ENCODE measurements at places on chromosomes 12 and 14.

DNA sequence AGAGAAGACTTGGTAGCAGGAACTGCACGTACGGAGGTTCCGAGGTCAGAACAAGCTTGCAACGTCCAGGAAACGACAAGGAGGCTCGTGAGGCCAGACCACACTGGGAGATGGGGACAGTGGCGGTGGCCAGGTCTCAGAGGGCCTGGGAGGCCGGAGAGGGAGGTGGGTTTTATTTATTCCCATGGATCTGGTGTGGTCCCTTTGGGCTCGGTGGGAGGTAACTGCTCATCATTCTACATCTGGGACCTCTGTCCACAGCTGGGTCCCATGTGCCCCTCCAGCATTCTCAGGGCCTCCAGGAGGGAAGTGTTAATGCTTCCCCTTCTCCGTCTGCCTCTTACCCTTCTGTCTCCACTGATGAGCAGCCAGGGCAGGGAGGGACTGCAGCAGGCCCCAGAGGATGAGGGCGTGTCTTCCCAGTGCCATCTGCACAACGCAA is 35.7 kb upstream of the NCOR2 start:
- DNase-seq = no peak

- DNase-seq = no peak
Observed at GRCh38 chr12:93447555-93448290, 6.0 kb upstream of the UBE2N start.

DNA sequence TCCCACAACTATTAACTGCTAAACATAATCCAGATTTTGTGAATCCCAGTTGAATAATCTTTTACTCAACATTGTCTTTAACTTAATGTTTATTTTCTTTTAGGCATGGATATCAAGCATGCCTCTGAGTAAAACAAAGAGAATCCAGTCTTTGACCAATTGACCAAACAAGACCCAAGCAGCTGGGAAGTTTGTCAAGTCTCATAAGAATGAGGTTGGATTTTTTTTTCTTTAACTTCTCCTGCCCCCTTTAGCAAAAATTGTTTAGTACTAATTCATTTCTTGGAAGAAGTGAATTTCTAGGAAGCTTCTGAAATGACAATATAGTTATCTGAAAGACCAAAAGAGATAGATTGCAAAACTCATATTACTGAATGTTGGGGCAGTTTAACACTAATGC is 89.9 kb downstream of the OTOGL start:
- peak; percentile 93 for DNase-seq

- DNase-seq = no peak
Observed at GRCh38 chr12:102763061-102763460, 154.0 kb downstream of the PAH start.

DNA sequence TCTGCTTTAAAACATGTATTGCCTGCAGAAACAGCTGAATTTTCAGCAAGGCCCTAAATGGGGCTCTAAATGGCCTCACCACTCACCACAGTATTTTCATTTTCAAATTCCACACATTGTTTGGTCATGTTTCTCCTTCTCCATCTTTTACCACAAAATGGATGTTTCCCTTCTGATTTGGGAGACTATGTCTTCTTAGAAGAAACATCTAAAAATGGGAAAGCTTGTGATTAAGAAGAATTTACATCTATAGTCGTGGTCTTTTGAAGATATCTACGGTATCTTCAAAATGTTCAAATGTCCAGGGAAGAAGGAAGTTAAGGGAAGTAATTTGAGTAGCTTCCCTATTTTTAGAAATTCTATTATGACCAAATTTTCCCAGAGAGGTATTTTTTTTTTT is 20.7 kb upstream of the TUBA1C start:
- DNase-seq = peak; percentile 94

- DNase-seq = peak; percentile 43
Observed at GRCh38 chr14:80587096-80587724, 354.3 kb downstream of the CEP128 start.

DNA sequence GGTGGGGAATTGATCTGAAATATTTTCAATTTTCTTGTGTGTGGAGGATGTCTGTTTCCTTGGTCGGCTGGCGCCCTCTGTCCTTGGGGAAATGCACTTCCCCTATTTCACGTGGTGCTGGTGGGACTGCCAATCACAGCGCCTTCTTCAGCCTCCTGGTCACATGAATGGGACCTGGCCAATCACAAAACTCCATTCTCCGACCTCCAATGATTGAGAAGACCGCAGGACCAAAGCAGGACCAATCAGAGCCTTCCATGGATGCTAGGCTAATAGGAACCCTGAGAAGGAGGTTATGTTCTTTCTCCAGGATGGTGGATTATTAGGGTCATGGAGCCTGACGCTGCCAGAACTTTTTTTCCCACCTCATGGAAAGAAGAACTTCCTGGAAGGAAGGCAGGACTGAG is 188.7 kb downstream of the TTC8 start:
- peak; percentile 30 for DNase-seq

- no peak for DNase-seq
Observed at GRCh38 chr14:74771399-74771798, 8.3 kb downstream of the YLPM1 start.

DNA sequence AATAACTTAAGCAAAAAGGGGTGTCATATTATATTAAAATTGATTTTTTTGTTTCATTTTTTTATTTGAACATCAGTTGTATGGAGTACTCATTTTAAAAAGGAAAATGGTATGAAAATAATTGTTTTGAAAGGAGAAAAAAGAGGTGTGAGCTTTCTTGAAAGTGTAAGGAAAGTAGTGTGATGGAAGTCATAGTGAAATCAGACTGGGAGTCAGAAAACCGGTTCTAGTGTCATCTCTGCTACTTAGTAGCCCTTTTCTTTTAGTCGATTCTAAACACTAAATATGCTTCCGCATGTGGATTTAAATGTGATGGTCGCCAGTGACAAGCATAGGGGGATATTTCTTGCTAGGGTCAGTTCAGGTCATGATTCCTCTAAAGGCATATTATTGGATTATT is 1.8 kb upstream of the DYRK2 start:
- no peak for DNase-seq

DNA sequence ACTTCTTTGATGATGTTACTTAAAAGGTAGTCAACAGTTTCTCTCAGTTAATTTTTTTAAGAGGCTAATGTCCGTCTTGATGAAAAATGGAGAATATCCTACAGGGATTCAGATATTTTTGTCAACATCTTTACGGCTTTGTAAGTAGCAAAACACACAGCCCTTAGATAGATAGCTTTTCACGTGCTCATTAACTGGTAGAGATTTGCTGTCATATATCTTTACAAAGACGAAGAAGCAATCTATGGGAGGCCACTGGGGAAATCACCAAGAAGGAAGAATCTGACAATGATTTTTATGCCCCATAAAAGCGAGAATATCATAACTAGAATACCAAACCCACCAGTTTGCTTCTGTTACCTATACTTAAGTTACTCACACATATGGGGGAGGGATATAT is 121.2 kb downstream of the SLC2A13 start:
- no peak for DNase-seq

DNA sequence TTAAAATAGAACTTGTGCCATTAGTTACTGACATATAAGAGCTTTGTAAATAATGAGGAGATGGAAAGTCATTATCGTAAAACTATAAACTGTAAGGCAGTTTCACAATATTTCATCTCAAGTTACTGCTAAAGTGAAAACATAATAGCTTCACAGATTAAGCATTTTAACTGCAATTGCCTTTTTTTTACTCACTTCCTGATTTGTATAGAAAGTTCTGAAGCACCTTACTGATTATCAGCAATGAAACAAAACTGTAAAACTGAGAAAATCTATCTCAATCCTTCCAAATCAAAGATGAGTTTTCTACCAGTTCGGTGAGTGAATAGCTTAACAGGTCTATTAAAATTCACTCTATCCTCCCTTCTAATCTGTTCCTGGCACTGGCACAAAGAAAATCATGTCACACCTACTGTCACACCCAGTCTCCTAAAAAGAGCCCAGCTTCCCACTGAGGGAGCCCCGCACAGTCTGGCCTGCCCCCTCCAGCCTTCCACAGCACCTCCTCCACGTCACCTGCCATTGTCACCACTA is 161.4 kb upstream of the ABCD2 start:
- no peak for DNase-seq

DNA sequence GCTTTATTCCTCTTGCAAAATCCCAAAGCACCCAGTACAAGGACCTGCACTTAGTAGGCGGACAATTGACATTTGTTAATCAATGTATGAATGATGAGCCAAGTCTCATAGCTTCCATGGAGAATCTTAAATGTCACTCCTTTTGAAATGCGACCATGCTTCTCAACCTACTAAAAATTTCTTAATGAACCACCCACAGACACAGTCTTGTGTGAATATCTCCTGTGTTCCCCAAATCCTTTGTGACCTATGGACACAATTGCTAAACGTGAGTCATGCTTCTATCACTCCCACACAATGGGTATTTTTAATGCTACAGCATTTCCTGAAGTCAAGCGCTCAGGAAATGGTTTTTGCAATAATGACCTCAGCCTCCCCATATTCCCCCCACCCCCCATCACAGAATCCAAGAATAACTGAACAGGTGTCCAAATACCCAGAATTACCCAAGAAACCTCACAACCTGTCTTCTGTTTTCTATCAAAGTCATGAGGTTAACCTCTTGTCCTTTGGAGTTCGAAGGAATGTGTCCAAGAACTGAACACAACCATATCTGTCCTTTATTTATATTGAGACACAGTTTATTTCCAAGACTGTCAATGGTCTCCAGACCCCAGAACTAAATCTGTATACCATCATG is 163.6 kb upstream of the PLEKHG7 start:
- DNase-seq = peak; percentile 55

GRCh38 chr14:32939254-32940065 is 781 bp downstream of the NPAS3 start:
- DNase-seq = peak; percentile 80

DNA sequence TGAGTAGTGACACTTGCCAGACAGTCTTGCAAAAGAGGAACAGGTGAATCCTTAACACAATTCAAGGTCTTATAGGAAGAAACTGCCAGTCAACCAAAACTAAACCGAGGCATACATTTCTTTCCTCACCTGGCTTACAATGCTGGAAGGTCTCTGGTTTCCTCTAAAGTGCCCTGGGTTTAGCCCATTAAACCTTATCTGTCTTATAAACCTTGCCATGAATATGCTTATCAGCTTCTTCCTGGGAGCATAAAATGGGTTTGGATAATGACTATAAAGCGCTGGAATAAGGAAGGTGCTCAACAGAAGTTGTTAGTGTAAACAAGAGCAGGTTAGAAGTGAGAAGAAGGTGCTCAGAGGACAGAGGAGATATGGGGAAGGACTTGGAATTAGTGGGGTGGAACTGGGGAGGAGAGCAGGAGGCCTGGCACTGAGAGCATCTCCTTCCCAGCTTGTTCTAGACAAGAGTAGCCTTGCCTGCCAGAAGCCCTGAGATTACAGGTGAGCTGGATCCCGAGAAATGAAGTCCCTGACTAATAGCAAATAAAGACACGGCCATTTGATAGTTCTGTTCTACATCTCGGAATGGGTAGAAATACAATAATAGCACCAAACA is 14.1 kb upstream of the GPRC5A start:
- DNase-seq = no peak

- DNase-seq = peak; percentile 76
Observed at GRCh38 chr14:38291681-38292467, 36.0 kb upstream of the CLEC14A start.

DNA sequence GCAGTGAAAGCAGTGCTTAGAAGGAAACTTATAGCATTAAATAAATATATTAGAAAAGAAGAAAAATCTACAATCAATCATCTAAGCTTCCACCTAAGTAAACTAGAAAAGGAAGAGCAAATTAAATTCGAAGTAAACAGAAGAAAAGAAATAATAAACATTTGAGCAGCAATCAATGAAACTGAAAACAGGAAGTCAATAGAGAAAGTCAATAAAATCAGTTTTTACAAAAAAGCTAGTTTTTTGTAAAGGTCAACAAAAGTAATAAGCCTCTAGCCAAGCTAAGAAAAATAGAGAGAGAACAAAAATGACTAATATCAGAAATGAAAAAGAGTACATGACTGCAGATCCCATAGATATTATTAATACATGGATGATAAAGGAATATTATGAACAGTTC is 34.2 kb upstream of the KTN1 start:
- DNase-seq = no peak

- DNase-seq = peak; percentile 72
Observed at GRCh38 chr14:35050652-35051051, 4.6 kb downstream of the FAM177A1 start.

DNA sequence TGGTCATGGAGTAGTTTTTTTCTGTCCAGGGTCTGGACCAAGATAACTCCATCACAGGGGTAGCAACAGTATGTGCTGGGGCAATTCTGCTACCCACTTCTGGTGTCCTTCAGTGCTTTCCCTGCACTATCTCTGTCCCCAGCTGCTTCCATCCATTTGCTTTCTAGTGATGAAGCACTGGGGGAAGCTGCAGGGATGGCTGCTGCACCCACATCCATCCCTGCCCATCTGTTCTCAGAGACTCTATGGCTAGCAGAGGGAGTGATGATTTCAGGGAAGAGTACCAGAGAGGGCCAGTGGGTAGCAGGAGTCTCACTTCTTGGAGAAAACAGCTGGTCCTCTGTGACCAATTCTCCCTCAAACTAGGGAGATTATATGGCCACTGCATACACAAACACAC is 44.1 kb downstream of the ETV6 start:
- DNase-seq = no peak

DNA sequence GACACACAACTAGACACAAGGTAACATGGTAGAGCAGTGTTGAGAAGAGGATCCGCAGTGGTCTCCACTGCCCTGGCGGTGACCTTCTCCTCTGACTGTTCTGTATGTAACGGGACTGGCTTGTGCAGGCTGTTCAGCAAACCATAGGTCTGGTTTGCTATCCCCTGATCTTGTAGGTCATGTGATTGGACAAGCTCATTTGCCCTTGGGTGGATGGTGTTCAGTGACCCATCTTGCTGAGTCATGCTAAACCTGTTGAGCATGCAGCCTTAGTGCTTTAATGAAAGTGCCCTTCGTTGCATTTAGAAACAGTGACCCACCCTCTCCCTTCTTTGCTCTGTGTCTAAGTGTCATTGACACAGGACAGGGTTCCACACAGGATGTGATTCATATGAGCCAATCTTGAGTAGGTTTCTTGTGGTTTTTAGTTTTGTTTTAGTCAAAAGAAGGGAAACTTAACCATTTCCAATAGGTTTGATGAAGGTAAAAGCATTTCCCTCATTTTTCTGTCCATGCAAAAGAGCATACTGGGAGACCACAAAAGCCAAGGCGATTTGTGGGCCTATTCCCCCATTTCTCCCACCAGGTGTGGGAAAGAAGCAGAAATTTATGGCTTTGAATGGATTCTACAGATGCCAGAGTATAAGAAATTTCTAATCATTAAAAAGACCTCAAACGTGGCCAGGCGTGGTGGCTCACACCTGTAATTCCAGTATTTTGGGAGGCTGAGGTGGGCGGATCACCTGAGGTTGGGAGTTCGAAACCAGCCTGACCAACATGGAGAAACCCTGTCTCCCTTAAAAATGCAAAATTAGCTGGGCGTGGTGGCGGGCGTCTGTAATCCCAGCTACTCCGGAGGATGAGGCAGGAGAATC is 32.6 kb upstream of the HIF1A start:
- peak; percentile 83 for DNase-seq

- peak; percentile 59 for DNase-seq
Observed at GRCh38 chr12:27624586-27624985, 71.7 kb upstream of the REP15 start.

GRCh38 chr12:59695379-59695778 is 99.5 kb downstream of the SLC16A7 start:
- DNase-seq = peak; percentile 45

All from fibroblast of skin of back (primary cell).